ENCODE measurements at places on chromosomes 2 and 18.
A peak's percentile ranks its signal among the peaks of the same experiment; 100 is the strongest.

DNA sequence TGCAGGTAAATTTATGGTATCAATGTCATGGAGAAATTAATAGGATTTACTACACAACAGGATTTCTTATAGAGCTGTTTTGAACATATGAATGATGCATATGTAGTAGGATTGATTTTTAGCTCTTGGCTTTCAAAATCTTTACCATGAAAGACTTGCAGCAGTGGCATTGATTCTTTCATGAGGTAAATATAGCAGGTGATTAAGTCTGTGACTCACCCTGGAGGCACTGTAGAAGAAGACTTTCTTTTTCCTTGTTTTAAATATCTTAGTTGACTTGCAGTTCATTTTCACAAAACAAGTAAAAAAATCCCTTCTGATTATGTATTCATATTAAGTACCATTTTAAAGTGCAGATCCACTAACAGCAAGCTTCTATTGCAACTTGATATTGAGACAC, 463.0 kb downstream of the FBXO15 start:
- no peak overlapping the region for H3K4me3 ChIP-seq
- H3K4me1 ChIP-seq = no peaks in the 10 kb centered on the region
- DNase-seq = no peak
- H3K36me3 ChIP-seq = no peaks in the 10 kb centered on the region
- no peaks in the 10 kb centered on the region for H3K27me3 ChIP-seq
- no peak overlapping the region for H3K27ac ChIP-seq

- no peaks in the 10 kb centered on the region for H3K4me1 ChIP-seq
- H3K36me3 ChIP-seq = no peaks in the 10 kb centered on the region
- DNase-seq = no peak
- no peak overlapping the region for H3K27ac ChIP-seq
- H3K27me3 ChIP-seq = no peaks in the 10 kb centered on the region
Observed at GRCh38 chr2:88835726-88836125, 144.3 kb downstream of the RPIA start.

DNA sequence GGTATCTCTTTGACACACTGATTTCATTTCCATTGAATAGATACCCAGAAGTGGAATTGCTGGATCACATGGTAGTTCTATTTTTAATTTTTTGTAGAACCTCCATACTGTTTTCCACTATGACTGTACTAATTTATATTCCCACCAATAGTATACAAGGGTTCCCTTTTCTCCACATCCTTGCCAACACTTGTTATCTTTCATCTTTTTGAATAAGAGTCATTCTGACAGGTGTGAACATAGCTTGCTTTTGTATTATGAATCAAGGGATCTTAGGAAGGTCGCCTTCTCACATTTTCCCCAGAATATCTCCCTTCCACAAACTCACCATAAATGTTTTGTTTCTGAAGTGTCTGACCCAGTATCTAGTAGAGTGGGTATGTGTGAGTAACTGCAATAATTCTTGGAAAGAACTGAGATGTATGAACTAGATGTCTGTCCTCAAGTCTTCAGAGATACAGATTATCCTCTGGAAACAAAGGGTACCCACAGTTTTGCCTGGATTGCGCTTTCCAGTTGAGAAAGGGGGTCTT, 17.1 kb upstream of the SP3 start:
- H3K4me1 ChIP-seq = no peaks in the 10 kb centered on the region
- no peak overlapping the region for H3K27ac ChIP-seq
- no peaks in the 10 kb centered on the region for H3K27me3 ChIP-seq
- DNase-seq = no peak

- H3K4me1 ChIP-seq = no peaks in the 10 kb centered on the region
- no peaks in the 10 kb centered on the region for H3K27me3 ChIP-seq
- H3K36me3 ChIP-seq = no peaks in the 10 kb centered on the region
- no peak overlapping the region for H3K27ac ChIP-seq
- no peak overlapping the region for H3K4me3 ChIP-seq
Observed at GRCh38 chr2:123002660-123003248, 1022.3 kb upstream of the CNTNAP5 start.

- peaks cover 15% of the 10 kb centered on the region for H3K4me1 ChIP-seq
- no peak for DNase-seq
- no peak overlapping the region for H3K4me3 ChIP-seq
- H3K36me3 ChIP-seq = no peaks in the 10 kb centered on the region
- H3K27ac ChIP-seq = no peak overlapping the region
Observed at GRCh38 chr2:65025453-65026123, 30.6 kb upstream of the CEP68 start.

DNA sequence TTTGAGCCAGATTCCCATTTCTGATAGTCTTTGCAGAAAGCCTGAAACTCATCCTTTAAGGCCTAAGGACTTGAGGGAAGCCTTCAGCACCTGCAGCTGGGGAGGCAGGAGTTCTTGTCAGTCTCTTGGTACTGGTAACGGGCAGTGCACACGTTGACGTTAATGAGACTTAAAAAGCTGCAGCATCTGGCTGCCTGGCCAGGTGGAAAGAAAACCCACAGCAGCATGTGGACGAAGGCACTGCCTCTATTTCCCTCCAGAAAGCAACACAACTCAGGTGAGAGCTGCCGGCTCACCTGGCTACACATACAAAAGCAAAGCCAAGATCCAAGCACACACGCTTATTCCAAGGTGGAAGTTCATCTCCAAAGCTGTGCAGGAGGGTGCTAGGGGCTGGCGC, 178.8 kb downstream of the ANAPC1 start:
- no peaks in the 10 kb centered on the region for H3K36me3 ChIP-seq
- H3K4me3 ChIP-seq = no peak overlapping the region
- no peak for DNase-seq

DNA sequence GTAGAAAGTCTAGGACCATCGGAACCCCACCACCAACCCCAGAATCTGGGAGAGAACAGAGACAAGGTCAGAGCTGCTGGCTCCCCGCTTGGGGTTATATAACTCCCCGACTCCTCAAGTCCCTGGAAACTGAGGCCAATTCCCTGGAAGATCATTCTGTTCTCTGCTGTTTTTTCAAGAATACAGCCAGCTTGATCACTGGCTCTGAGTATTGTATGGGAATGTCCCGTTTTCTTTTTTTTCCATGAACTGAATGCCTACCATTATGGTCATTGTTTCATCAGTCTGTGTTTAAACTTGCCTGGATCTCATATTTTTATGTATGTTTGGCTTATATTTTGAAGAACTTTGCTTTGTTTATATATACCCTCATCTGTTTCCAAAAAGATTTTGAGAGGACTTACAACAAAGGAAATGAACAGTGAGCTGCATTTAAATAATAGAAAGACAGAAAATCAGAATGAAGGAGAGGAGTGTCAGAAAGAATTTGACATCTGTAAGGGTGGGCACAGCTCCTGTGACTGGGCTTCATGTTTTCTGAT, 90.0 kb upstream of the ALPP start:
- no peaks in the 10 kb centered on the region for H3K27me3 ChIP-seq
- no peak overlapping the region for H3K27ac ChIP-seq
- no peak overlapping the region for H3K4me3 ChIP-seq
- no peaks in the 10 kb centered on the region for H3K36me3 ChIP-seq

GRCh38 chr2:9110346-9110884, 96.2 kb upstream of the ASAP2 start:
- DNase-seq = no peak
- no peaks in the 10 kb centered on the region for H3K4me1 ChIP-seq
- no peak overlapping the region for H3K27ac ChIP-seq
- no peaks in the 10 kb centered on the region for H3K27me3 ChIP-seq
- H3K36me3 ChIP-seq = no peaks in the 10 kb centered on the region
- H3K4me3 ChIP-seq = no peak overlapping the region

DNA sequence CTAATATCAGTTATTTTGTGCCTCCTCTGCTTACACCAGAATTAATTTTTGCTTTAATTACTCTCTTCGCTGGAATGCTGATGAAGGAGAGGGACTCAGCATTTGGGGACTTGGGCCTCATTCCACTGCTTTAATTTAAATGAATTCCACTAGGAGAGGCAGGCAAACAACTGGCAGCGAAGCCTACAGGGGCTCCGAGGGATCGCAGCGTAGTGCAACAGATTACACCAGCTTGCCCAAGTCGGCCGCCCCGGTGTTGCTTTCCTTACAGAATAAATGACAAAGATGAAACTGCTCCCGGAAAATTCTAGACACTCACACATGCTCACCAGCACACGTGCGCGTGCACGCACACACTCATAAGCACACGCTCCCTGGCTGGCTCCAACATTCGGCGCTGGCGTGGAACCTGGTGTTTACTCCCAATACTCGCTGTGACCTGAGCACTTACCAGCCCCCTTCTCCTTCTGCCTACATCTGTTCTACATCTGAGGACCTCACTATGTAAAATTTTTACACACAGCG, 175.4 kb downstream of the ZNF521 start:
- no peak for DNase-seq
- H3K27ac ChIP-seq = no peak overlapping the region
- H3K27me3 ChIP-seq = no peaks in the 10 kb centered on the region
- no peaks in the 10 kb centered on the region for H3K4me1 ChIP-seq
- H3K4me3 ChIP-seq = no peak overlapping the region
- H3K36me3 ChIP-seq = no peaks in the 10 kb centered on the region

GRCh38 chr2:10241641-10242430, 60.9 kb upstream of the HPCAL1 start:
- no peak overlapping the region for H3K27ac ChIP-seq
- no peak overlapping the region for H3K4me3 ChIP-seq
- H3K27me3 ChIP-seq = no peaks in the 10 kb centered on the region
- no peaks in the 10 kb centered on the region for H3K36me3 ChIP-seq

DNA sequence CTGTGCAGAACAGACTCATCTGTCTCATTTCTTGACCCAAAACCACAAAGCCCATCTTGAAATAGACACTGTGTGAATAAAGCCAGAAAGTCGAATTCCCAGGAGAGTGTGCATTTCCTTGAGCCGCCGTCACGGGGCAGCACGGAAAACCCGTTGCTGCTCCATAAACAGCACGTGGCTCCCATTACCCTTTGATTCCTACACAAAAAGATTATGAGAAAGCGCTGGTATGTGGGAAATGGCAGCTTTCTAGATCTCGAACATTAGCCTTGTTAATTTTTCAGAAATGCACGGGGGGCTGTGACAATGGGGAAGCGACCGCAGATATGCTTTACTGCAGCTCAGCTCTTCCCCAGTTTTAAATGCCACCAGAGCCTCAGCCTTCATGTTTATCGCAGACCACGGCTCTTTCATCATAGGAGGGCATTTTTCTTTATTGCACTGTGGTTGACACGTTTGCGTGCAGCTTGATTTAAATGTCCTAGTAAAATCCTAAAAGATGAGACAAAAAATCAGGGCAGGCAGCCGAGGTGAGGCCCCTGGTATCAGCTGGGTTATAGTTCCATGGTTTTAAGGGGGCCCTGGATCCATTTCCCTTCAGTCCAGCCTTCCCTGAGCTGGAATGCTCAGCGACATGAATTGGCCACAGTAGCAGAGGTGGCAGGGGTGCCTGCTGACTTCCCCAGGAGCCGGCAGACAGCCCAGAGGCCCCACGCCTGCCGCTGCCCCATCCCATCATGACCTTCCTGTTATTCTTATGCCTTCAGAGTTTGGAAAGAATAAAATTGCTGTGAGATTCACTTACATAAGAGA, 249.3 kb downstream of the NDUFA10 start:
- no peak for DNase-seq
- no peak overlapping the region for H3K4me3 ChIP-seq
- H3K27me3 ChIP-seq = no peaks in the 10 kb centered on the region
- H3K36me3 ChIP-seq = no peaks in the 10 kb centered on the region

- H3K4me3 ChIP-seq = no peak overlapping the region
- no peaks in the 10 kb centered on the region for H3K36me3 ChIP-seq
- H3K27me3 ChIP-seq = no peaks in the 10 kb centered on the region
- DNase-seq = no peak
- H3K27ac ChIP-seq = no peak overlapping the region
Observed at GRCh38 chr2:100976645-100977391, 25.3 kb upstream of the RPL31 start.

- no peaks in the 10 kb centered on the region for H3K27me3 ChIP-seq
- H3K4me1 ChIP-seq = no peaks in the 10 kb centered on the region
- DNase-seq = peak; percentile 61
- no peaks in the 10 kb centered on the region for H3K36me3 ChIP-seq
- H3K4me3 ChIP-seq = no peak overlapping the region
Observed at GRCh38 chr2:75570948-75571729, 10.4 kb upstream of the EVA1A start.

DNA sequence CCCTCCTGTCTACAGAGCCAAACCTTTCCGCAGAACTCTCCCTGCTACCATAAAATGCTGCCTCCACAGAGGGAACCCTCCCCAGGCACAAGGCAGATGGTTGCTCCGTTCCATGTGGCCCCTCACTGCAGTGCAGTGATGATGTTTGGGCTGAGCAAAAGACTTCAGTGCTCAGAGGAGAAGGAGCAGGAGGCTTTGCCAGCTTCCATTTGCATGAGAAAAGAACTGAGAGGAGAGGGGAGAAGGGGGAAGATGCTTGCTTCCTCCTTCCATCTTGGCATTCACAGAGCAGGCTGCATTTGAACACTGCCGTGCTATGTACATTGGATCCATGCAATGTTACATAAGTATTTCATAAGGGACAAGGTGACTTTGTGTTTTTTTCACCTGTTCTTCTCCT, 46.6 kb upstream of the TMEM200C start:
- H3K4me3 ChIP-seq = no peak overlapping the region
- H3K36me3 ChIP-seq = no peaks in the 10 kb centered on the region
- no peaks in the 10 kb centered on the region for H3K27me3 ChIP-seq
- no peak for DNase-seq
- no peak overlapping the region for H3K27ac ChIP-seq

DNA sequence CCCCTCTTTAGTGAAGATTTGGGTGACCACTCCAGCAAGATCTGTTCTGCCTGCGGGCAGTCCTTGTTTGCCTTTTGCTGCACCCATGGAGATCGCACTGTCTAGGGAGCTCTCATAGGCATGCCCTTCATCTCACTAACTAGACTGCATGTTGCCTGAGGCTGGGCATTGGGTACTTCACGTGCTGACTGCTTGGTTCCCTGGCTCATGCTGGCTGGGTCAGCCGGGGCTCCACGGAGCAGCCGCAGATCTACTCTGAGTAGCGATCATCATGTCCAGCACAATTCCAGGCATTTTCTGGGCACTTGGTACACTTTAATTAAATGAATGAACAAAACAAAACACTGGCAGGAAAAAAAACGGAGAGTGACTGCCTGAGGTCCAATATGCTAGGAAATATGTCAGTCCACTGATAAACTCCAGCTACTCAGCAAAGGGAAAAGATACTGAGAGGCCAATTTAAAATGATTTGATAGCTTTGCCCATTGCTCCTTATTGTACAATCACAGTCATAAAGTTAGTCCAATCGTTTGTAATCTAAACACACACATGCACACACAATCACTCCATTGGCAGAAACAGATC, 220.3 kb downstream of the C1D start:
- H3K27ac ChIP-seq = no peak overlapping the region
- H3K27me3 ChIP-seq = no peaks in the 10 kb centered on the region
- H3K4me3 ChIP-seq = no peak overlapping the region
- no peaks in the 10 kb centered on the region for H3K4me1 ChIP-seq
- no peaks in the 10 kb centered on the region for H3K36me3 ChIP-seq
